ENCODE measurements at places on chromosomes 12 and 14.

GRCh38 chr12:91889059-91889458 lies 256.6 kb downstream of the BTG1 start:
- no peak for DNase-seq

DNA sequence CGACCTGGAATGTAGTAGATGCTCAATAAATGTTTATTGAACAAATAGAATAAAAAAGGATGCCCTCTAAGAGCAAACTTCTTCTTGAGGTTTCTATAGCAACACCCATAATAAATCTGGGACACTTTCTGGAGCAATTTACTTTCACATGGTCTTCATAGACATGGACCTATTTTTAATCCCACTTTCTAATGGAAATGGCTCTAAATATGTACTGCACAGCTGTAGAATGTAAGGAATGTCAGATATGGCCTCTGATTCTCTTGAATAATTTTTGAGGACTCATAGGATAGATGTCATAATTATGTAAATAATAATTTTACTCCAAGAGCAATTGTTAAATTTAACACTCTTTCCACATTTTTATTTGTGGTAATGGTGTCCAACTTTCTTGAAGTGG lies 133.5 kb upstream of the DAAM1 start:
- DNase-seq: no peak

DNA sequence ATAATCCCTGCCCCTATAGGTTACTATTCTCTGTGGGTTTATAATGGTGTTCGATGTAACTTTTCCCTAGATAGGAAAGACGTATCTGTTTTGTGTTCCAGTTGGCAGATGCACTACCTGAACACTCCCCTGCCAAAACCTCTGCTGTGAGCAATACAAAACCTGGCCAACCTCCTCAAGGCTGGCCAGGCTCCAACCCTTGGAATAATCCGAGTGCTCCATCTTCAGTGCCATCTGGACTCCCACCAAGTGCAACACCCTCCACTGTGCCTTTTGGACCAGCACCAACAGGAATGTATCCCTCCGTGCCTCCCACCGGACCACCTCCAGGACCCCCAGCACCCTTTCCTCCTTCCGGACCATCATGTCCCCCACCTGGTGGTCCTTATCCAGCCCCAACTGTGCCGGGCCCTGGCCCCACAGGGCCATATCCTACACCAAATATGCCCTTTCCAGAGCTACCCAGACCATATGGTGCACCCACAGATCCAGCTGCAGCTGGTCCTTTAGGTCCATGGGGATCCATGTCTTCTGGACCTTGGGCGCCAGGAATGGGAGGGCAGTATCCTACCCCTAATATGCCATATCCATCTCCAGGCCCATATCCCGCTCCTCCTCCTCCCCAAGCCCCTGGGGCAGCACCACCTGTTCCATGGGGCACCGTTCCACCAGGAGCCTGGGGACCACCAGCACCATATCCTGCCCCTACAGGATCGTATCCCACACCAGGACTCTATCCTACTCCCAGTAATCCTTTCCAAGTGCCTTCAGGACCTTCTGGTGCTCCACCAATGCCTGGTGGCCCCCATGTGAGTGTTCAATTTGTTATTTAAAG lies 11.3 kb downstream of the MAPK1IP1L start:
- DNase-seq: no peak

DNA sequence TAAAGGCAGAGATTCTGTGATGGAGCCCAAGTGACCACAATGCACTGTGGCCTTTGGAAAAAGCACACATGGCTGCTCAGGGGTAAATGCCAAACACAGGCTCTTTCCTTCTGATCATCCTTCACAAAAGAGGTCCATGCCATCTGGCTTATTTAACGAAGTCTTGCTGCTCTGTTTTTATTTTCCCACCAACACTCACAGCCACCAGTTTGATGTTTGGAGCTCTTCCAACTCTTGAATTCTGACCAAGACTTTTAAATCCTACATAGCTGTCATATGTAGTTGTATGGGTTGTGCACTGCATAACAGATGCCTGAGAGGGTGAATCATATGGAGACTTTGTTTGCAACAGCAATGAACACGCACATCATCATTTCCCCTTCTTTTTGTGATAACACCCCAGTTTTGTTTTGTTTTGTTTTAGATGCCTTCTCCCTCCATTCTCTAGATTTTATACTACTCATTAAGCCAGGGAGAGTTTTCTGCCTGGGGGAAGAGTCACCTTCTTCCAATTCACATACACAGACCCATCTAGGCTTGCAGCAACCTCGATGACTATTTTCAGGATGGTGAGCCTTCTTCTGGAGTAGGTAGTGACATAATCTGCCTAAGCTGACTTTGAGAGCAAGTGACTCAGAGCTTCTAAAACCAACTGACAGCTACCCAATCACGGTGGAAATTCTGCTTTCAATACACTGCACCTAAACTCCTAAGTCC lies 145.2 kb upstream of the WSCD2 start:
- DNase-seq: no peak

- DNase-seq: no peak
Measured at GRCh38 chr14:29391801-29392200, 535.8 kb downstream of the PRKD1 start.

- DNase-seq: peak; percentile 98
Measured at GRCh38 chr12:124861492-124861891, 2.2 kb downstream of the SCARB1 start.

DNA sequence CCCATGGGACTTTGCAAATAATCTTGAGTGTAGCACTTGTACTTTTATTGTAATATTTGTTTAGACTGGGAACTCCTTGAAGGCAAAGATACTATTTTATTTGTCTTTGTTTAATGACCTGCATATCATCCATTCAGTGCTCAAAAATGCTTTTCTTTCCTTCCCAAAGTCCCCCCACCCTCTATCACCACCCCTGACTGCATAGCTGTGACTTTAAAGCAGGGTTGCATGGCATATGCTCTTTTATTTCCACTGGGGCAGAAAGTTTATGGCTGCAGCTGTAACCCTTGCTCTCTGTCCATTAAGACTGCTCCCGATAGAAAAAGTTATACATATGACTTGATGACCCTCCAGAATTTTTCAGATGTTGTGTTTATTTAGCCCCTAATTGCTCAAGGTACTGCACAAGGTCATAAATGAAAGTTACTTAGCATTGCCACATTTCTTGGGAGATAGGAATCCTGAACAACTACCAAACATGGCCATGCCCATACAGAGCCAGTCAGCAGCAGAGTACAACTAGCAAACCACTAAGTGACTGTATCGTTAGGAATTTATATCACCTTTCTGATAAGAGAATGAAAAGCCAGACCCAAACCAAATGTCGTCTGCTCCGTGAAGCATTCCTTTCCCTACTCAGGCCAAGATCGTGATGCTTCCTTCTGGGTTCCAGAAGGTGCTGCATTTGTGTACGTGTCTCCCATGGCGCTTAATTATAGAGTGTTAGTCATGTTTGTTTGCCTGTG lies 114.3 kb downstream of the DIP2B start:
- DNase-seq: no peak

GRCh38 chr12:63420206-63420644 lies 248.1 kb downstream of the DPY19L2 start:
- no peak for DNase-seq

- DNase-seq: no peak
Measured at GRCh38 chr12:25710128-25710527, 157.0 kb upstream of the LMNTD1 start.

Data from posterior cingulate gyrus (tissue), 11 donors.